ENCODE measurements at places on chromosomes 16 and 17.

GRCh38 chr17:8016632-8017424 lies 14.4 kb downstream of the GUCY2D start:
- H3K36me3 ChIP-seq, result no peaks in the 10 kb centered on the region
- H3K27me3 ChIP-seq, result peaks cover 39% of the 10 kb centered on the region
- H3K4me3 ChIP-seq, result peak overlapping the region; percentile 49
- H3K4me1 ChIP-seq, result peaks cover 8% of the 10 kb centered on the region
- no peak overlapping the region for H3K27ac ChIP-seq

DNA sequence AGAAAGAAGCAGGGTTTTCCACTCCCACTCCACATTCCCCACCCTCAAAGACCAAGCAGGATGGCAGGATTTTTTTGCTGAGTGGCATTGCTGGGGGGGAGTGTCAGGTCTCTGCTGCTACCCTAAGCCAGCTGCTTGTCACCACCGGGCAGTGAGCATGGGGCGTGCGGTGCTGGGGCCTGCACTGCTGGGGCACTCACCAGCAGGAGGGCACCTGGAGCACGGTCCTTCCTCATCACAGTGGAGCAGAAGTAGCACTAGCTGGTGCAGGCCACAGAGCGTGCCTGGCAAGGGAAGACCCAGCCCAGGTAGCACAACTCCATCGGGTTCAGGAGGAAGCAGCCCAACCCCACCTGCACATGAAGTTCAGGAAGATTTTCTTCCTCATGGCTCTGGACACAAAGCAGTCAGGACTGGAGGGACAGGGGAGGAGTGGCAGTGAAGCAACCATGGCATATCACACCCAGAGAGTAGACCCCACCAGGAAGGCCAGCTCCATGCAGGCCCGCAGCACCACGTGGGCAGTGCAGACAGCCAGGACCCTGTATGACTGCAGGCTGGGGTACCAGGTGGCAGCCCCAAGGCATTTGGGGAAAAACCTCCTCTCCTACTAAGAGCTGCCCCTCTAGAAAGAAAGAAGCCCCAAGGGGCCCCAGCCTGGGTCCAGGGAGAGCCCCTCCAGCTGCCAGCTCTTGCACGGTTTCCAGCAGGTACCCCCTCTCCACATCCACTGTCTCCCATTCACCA lies 16.7 kb upstream of the MYO18A start:
- peaks cover 3% of the 10 kb centered on the region for H3K4me1 ChIP-seq
- H3K27ac ChIP-seq, result no peak overlapping the region
- no peak for DNase-seq
- peaks cover 23% of the 10 kb centered on the region for H3K27me3 ChIP-seq

GRCh38 chr17:2084766-2085647 lies 30.1 kb downstream of the HIC1 start:
- H3K36me3 ChIP-seq, result peaks cover 14% of the 10 kb centered on the region
- DNase-seq, result no peak
- H3K27ac ChIP-seq, result peak overlapping the region; percentile 9
- H3K27me3 ChIP-seq, result no peaks in the 10 kb centered on the region

- peaks cover 12% of the 10 kb centered on the region for H3K4me1 ChIP-seq
- peaks cover 78% of the 10 kb centered on the region for H3K36me3 ChIP-seq
- H3K4me3 ChIP-seq, result no peak overlapping the region
Observed at GRCh38 chr16:2767140-2767731, 9.8 kb downstream of the ELOB start.

DNA sequence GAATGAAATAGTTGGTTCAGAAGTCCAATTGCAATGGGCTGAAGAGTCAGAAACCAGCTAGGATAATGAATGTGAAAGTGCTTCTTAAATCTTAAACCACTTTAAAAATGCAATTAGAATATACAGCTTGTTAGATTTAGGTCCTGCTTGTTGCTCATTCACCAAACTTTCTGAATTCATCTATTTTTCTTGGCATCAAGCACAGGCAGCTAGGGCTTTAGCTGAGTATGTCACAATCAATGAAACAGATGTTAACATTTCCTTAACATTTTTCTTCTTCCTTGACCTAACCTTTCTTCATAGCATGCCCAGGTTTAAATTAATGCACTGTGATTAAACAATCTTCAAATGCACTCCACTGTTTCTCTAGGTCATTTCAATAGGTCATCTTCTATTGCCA lies 14.4 kb downstream of the KIF2B start:
- no peak for DNase-seq
- no peaks in the 10 kb centered on the region for H3K36me3 ChIP-seq
- no peak overlapping the region for H3K27ac ChIP-seq
- no peaks in the 10 kb centered on the region for H3K4me1 ChIP-seq

DNA sequence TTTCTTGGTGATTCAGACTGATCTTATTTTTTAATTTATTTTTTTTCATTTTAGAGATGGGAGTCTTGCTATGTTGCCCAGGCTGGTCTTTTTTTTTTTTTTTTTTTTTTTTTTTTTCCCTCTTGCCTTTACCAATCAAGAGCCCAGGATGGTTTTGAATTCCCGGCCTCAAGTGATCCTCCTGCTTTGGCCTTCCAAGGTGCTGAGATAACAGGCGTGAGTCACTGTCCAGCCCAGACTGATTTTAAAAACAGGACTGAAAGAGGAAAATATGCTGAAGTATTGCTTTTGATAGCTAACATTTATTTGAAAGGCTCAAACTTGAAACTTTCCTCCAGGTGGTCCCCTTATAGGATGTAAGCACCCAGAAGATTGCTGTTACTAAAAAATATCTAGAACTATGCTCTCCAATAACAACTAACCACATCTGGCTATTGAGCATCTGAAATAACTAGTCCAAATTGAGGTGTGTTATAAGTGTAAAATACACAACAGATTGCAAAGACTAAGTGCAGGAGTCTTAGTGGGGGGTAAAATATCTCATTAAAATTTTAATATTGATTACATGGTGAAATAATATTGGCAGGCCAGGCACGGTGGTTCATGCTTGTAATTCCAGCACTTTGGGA lies 15.8 kb upstream of the BRIP1 start:
- H3K4me3 ChIP-seq, result no peak overlapping the region
- no peak for DNase-seq
- no peaks in the 10 kb centered on the region for H3K27me3 ChIP-seq
- H3K4me1 ChIP-seq, result no peaks in the 10 kb centered on the region
